ENCODE measurements at places on chromosomes 2 and 18.

GRCh38 chr2:135944625-135945024 is 40.8 kb downstream of the DARS1 start:
- DNase-seq: no peak

- no peak for DNase-seq
These were observed 162.0 kb upstream of the MSH6 start for GRCh38 chr2:47620770-47621437.

- DNase-seq: no peak
These were observed 153.6 kb upstream of the CCDC195 start for GRCh38 chr2:224869601-224870233.

DNA sequence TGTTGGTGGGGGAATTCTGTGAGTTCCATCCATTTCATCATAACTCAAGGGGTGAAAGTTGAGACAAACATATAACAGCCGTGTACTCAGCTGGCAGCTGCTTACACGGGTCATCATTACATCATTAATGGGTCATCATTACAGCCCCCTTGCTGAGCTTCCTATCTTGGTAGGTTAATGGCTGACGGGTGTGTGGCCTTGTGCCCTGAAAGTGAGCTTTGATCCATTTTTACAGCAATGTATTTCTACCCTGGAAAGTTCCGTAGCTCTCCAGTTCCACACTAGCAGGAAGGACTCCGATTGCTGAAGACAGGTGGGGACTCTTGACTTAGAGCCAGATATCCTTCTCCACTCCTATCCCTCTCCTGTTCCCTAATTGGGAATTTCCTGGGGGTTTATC is 105.2 kb upstream of the DLX2 start:
- no peak for DNase-seq

GRCh38 chr18:78497641-78498040 is 482.0 kb upstream of the SALL3 start:
- DNase-seq: no peak

DNA sequence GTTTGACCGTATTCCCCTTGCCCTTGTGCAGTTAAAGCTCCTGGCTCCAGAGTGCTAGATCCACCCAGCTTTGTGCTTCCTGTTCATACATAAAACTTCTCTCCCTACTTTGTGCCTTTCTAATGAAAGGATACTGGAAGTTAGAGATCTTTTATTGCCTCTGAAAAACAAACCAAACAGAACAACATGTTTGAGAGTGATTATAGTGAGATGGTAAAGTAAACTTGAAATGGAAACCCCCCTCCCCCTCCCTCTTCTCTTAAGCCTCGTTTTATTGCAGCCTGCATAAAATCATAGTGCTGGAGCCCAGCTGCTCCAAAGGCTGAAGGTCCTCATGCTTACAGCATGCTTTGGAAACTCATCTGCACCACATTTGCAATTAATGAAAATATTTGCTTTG is 125.1 kb downstream of the TANC1 start:
- no peak for DNase-seq

Data from RKO (cell line).